ENCODE measurements at places on chromosomes 7 and 10.

DNA sequence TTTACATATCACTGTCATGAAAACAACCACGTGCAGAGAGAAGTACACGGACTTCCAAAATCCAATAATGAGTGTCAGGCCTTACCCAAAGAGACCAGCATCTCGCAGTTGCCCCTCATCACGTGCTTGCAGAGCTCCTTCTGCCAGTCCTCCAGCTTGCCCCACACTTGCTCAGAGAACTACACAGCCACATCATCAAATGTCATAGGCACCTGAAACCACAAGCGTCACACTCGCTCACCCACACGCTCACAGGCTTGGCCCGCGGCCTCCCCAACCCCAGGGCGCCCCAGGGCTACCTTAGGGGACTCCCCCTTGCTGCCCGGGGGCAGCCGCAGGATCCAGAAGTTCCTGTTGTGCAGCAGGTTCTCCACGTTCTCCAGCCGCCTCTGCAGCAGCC lies 123.4 kb upstream of the ZNF746 start:
- H3K4me1 ChIP-seq, result peaks cover 41% of the 10 kb centered on the region
- peaks cover 2% of the 10 kb centered on the region for H3K27me3 ChIP-seq
- H3K4me3 ChIP-seq, result no peak overlapping the region
- no peak overlapping the region for H3K27ac ChIP-seq
- DNase-seq, result peak; percentile 61

DNA sequence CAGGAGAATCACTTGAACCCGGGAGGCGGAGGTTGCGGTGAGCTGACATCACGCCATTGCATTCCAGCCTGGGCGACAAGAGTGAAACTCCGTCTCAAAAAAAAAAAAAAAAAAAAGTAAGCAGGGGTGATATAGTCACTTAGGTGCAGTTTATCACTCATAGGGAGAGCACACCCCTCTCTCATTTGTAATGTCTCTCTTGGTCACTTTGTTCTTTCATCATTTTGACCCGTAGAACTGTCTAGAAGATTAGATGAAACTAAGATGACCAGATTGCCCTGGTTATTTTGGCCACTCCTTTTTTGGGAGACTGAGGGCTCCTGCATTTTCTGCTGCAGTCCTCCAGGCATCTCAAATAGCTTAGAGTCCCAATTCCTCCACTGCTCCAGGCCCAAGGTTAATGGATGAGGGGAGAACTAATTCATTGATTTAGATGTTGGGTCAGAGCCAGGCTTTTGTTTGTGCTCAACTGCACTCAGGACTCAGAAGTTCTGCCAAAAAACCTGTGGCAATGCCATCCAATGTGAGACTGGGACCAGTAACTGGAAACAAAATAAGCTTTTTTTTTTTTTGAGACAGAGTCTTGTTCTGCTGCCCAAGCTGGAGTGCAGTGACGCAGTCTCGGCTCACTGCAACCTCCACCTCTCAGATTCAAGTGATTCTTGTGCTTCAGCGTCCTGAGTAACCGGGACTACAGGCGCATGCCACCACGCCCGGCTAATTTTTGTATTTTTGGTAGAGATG lies 50.0 kb upstream of the CAMK1D start:
- peaks cover 2% of the 10 kb centered on the region for H3K27me3 ChIP-seq
- no peaks in the 10 kb centered on the region for H3K36me3 ChIP-seq
- no peaks in the 10 kb centered on the region for H3K4me1 ChIP-seq
- H3K27ac ChIP-seq, result no peak overlapping the region
- DNase-seq, result no peak

GRCh38 chr7:98995523-98996149 lies 117.3 kb downstream of the TRRAP start:
- no peak overlapping the region for H3K4me3 ChIP-seq
- DNase-seq, result no peak
- H3K27me3 ChIP-seq, result no peaks in the 10 kb centered on the region
- H3K4me1 ChIP-seq, result peaks cover 13% of the 10 kb centered on the region
- H3K27ac ChIP-seq, result no peak overlapping the region

- H3K27me3 ChIP-seq, result peaks cover 14% of the 10 kb centered on the region
- H3K4me1 ChIP-seq, result peaks cover 27% of the 10 kb centered on the region
- no peak overlapping the region for H3K27ac ChIP-seq
- no peak for DNase-seq
- H3K4me3 ChIP-seq, result no peak overlapping the region
These were observed 3.8 kb downstream of the RTKN2 start for GRCh38 chr10:62264702-62265436.

GRCh38 chr7:155490697-155491628 lies 33.0 kb downstream of the EN2 start:
- no peaks in the 10 kb centered on the region for H3K36me3 ChIP-seq
- H3K4me3 ChIP-seq, result peak overlapping the region; percentile 68
- peaks cover 25% of the 10 kb centered on the region for H3K4me1 ChIP-seq
- peaks cover 23% of the 10 kb centered on the region for H3K27me3 ChIP-seq

DNA sequence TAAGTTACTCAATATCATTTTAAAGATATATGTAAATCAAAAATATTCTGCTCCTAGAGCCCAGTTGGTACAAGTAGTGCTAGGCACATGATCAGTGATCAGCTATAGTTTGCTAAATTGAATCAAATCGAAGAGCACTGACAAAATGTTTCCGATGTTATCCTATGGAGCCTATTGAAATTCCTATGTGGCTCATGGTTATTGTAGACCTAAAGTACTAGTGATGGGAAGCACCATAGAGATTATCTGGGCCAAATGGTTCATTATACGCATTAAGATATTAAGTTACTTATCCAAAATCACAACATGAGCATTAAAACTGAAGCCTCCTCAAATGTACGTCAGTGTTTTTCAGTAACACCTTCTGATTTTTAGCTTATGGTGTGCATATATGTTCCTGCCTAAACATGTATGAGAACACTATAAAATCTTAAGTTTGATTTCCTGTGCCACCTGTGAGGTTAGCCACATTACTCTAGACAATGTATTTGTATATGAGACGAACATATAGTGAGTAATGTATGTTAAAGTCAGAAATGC lies 103.2 kb downstream of the IQUB start:
- no peaks in the 10 kb centered on the region for H3K36me3 ChIP-seq
- no peaks in the 10 kb centered on the region for H3K4me1 ChIP-seq
- no peak overlapping the region for H3K27ac ChIP-seq

DNA sequence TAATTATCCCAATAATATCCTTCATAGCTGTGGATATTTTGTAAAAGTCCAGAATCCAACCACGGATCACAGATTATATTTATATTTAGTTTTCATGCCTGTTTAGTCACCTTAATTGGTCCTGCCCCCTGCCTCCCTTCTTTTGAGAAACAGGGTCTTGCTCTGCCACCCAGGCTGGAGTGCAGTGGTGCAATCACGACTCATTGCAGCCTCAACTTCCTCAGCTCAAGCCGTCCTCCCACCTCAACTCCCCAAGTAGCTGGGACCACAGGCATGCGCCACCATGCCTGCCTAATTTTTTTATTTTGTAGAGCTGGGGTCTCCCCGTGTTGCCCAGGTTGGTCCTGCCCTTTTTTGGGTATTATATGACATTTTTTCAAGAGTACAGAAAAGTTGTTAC lies 129.4 kb downstream of the KAT6B start:
- H3K27me3 ChIP-seq, result no peaks in the 10 kb centered on the region
- no peak overlapping the region for H3K4me3 ChIP-seq
- no peak overlapping the region for H3K27ac ChIP-seq
- no peak for DNase-seq

DNA sequence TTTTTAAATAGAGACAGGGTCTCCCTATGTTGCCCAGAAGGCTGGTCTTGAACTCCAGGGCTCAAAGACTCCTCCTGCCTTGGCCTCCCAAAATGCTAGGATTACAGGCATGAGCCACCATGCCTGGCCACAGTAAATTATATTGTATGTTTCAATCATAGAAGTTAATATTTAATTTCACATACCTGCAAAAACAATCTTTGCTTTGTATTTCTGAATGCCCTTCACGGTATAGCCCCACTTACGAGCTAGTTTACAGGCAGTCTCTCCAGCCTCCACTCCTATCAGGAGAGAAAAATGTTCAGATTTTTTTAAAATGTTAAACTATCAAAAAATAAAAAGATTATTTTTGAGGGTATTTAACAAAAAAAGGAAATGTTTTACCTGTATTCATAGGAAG lies 10.4 kb downstream of the OAT start:
- no peak overlapping the region for H3K27ac ChIP-seq
- H3K36me3 ChIP-seq, result peaks cover 11% of the 10 kb centered on the region
- DNase-seq, result no peak
- H3K4me1 ChIP-seq, result peaks cover 7% of the 10 kb centered on the region
- H3K27me3 ChIP-seq, result no peaks in the 10 kb centered on the region

DNA sequence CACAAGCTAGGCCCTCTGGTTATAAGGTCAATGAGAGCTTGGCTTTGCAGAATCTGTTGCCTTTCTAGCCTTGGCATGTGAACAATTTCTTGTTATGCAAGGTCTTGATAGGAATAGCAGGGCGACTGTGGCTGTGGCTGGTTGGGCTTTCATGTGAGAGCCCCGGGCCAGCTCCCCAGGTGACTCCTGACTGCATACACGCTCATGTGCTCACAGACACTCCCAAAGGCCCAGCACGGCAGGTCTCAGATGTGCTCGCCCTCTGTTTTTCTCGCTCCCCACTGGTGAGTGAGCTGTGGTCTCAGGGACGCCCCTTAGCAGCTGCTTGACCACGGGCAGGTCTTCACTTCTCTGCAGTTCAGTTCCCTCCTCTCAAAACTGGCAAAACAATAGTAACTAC lies 37.1 kb upstream of the ZNF32 start:
- H3K4me1 ChIP-seq, result peaks cover 13% of the 10 kb centered on the region
- no peak overlapping the region for H3K27ac ChIP-seq
- H3K4me3 ChIP-seq, result no peak overlapping the region
- no peak for DNase-seq
- H3K36me3 ChIP-seq, result no peaks in the 10 kb centered on the region

DNA sequence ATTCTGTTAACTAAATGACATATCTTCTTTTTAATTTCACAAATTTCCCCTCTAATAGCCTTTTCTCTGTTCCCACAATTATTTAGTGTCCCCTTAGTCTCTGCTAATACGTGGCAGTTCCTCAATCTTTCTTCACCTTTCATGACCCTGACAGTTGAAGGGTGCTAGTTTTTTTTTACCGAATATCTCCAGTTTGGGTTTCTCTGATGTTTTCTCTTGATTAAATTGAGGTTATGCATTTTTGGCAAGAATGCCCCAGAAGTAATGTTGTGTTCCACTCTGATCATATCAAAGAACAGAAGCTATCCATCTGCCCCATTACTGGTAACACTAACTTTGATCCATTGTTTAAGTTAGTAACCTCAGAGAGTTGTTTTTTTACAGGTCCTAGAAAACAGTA lies 133.6 kb upstream of the ASAH2 start:
- H3K27me3 ChIP-seq, result no peaks in the 10 kb centered on the region
- no peak overlapping the region for H3K4me3 ChIP-seq
- peaks cover 7% of the 10 kb centered on the region for H3K36me3 ChIP-seq
- H3K27ac ChIP-seq, result no peak overlapping the region

GRCh38 chr7:145143685-145144084 lies 307.8 kb upstream of the TPK1 start:
- no peak for DNase-seq
- H3K27ac ChIP-seq, result no peak overlapping the region
- H3K36me3 ChIP-seq, result no peaks in the 10 kb centered on the region
- H3K4me3 ChIP-seq, result no peak overlapping the region

DNA sequence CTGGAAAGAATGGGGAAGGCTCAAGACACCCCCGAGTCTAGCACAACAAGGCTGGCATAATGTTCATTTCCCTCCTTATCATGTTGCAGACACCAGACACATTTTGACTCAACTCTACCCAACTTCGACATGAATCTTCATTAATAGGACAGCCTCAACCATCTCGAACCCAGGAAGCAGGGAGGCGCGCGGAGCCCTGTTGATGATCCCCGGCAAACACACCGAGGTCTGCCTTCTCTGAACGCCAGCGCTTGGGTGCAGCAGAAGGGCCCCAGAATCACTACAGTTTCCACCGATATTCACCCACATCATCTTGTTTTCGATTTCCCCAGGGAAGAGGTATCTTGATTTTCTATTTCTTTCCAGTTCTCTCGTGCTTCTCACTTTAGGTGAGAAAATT lies 563.6 kb downstream of the TCERG1L start:
- no peaks in the 10 kb centered on the region for H3K4me1 ChIP-seq
- no peak overlapping the region for H3K4me3 ChIP-seq
- no peak overlapping the region for H3K27ac ChIP-seq
- H3K36me3 ChIP-seq, result no peaks in the 10 kb centered on the region
- no peaks in the 10 kb centered on the region for H3K27me3 ChIP-seq
- no peak for DNase-seq

DNA sequence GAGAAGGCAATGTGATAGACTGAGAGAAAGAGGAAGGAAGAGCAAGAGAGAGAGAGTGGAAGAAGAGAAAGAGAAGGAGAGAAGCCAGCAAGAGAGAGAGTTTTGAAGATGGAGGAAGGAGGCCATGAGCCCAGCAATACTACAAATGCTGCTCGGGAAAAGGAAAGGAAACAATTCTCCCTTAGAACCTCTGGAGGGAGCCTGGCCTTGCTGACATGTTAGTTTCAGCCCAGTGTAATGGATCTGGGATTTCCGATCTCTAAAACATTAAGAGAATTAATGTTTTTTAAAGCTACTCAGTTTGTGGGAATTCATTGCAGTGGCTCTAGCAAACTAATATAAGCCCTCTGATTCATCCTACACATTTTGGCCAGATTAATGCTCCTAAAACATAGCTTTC lies 206.8 kb upstream of the MTPN start:
- no peak for DNase-seq
- H3K27me3 ChIP-seq, result no peaks in the 10 kb centered on the region

DNA sequence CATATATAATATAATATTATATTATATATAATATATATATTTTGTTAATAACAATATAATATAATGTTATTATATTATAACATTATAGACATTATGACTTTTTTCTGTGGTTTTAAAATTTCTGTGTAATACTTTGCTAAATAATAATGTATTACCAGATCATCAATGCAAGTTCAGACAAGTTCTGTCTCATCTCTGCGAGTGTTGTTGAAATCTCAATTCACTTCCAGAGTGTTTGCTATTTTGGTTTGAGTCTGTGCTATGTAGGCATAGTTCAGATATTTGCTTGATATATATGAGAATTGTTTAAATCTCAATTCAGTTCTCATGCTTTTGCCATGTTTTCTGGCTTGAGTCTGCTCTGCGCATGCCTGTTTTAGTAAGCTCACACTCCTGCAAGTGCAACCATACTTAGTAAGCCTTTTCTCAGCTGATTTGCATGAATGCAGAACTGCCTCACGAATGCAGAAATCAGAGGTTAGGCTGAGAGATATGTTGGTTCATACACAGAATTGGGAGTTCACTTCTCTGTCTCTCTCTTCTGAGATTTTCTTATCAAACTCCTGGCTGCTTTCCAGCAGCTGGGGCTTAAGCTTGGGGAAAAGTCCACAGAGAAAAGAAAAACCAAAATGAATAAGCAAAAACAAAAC lies 830.2 kb upstream of the SORCS1 start:
- no peaks in the 10 kb centered on the region for H3K4me1 ChIP-seq
- no peak for DNase-seq
- H3K27ac ChIP-seq, result no peak overlapping the region

- no peak overlapping the region for H3K4me3 ChIP-seq
- peaks cover 31% of the 10 kb centered on the region for H3K4me1 ChIP-seq
- no peaks in the 10 kb centered on the region for H3K27me3 ChIP-seq
- no peak overlapping the region for H3K27ac ChIP-seq
- no peak for DNase-seq
These were observed 24.9 kb downstream of the GSAP start for GRCh38 chr7:77391230-77391629.

GRCh38 chr7:93973134-93973533 lies 31.0 kb downstream of the BET1 start:
- no peaks in the 10 kb centered on the region for H3K36me3 ChIP-seq
- DNase-seq, result no peak
- no peak overlapping the region for H3K27ac ChIP-seq
- H3K4me3 ChIP-seq, result no peak overlapping the region

Measured in activated CD4-positive, alpha-beta memory T cell treated with anti-CD3 and anti-CD28 coated beads, Interleukin-2, amount 10 ng/mL, durations not matched to agents 7 days and 5 days (primary cell).